ENCODE measurements at places on chromosomes 2 and 18. TPM values are rescaled to one million over a fixed set of nuclear protein-coding genes. Genes with fewer than 3 reads are reported as not detected.

SERPINB8 gene
- 1.6 TPM for total RNA-seq

SF3B6 gene
- 360 TPM for total RNA-seq

GPD2 gene
- total RNA-seq: 10.6 TPM

FAM117B gene
- total RNA-seq: 4.6 TPM

GPR45 gene
- total RNA-seq: 0.43 TPM

MRPS5 gene
- 63.6 TPM for total RNA-seq

DYNAP gene
- not detected for total RNA-seq

CAPN10 gene
- 23.1 TPM for total RNA-seq

BOLL gene
- total RNA-seq: 0.38 TPM

ANKRD29 gene
- total RNA-seq: 3.9 TPM

RPRM gene
- total RNA-seq: not detected

DNAJC5G gene
- not detected for total RNA-seq

XDH gene
- total RNA-seq: 0.03 TPM

NEU4 gene
- 6.8 TPM for total RNA-seq

LYPD6B gene
- not detected for total RNA-seq

TEKT4 gene
- total RNA-seq: not detected

ST6GAL2 gene
- 1.7 TPM for total RNA-seq

ATP8B1 gene
- not detected for total RNA-seq

CYS1 gene
- total RNA-seq: not detected

MATN3 gene
- 0.40 TPM for total RNA-seq

SCN9A gene
- total RNA-seq: 4.7 TPM
